T-helper 2 cell treated with Interferon-gamma antibody and Interleukin-4, amounts not matched to agents 5 μg/mL and 100 μg/mL, for 36 hours (primary cell): ENCODE measurements at places on chromosomes 4 and X.

- no peak for DNase-seq
Measured at GRCh38 chrX:52363247-52363883, 5.5 kb upstream of the XAGE2 start.

GRCh38 chr4:70746179-70746839, 24.5 kb downstream of the RUFY3 start:
- no peak for DNase-seq

DNA sequence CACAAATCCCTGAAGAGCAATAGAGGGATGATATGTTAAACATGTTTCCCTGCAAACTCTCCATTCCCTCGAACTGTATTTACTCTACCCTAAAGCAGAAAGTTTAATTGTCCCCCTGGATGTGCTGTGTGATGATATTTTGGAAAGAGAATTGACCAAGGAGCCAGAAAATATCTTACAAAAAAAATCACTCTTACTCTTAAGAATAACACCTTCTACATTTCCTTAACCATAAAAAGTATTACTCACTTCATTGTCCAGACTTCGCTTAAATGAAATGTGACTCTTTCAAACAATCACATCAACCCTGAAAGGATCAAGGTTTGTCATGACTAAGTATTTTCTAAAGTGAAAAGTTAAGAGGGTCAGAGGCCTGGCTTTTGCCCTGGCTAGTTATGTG, 49.0 kb upstream of the EGFL6 start:
- no peak for DNase-seq

DNA sequence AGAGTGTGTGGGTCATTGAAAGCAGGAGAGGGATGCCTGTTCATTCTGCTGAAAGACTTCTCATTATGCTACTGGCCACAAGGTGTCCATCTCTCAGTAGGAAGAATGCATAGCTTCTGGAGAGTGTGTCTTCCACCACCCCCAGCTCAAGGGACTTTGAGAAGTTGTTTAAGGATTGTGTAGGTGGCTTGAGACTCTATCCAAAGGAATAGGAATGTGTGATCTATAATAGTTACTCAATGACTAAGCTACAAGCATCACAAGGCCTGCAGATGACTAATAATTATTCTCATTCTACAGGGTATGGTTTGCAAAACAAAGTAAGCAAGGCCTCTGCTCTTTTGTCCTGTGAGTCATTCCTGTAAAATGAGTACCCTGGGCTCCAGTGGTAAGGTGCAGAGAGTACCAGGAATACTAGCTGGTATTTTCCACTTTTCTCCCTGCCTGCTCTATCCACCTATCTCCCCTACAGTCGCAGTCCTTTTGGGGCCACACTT, 279.8 kb upstream of the BOD1L1 start:
- no peak for DNase-seq

GRCh38 chr4:14607001-14607400, 395.3 kb upstream of the CPEB2 start:
- no peak for DNase-seq

GRCh38 chrX:107744868-107745267, 30.7 kb downstream of the TSC22D3 start:
- no peak for DNase-seq

DNA sequence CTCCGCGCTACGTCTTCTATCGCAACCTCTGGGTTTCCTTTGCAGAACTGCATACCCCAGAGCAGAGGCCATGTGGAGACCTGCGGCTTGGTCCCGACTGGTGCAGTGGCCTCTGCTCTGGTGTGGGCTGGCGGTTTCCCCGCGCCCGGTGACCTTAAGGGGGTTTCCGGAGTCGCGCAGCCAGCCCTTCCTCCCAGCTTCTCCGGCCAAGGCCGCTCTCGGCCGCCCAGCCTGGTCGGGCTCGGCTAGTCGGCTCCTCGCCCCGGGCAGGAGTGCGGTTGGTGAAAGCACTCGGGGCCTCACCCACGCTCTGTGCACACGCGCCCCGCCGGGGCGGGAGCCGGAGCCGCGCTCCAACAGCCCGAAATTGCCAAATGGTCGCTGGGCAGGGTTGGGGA, 84.9 kb downstream of the BCOR start:
- DNase-seq: peak; percentile 34

DNA sequence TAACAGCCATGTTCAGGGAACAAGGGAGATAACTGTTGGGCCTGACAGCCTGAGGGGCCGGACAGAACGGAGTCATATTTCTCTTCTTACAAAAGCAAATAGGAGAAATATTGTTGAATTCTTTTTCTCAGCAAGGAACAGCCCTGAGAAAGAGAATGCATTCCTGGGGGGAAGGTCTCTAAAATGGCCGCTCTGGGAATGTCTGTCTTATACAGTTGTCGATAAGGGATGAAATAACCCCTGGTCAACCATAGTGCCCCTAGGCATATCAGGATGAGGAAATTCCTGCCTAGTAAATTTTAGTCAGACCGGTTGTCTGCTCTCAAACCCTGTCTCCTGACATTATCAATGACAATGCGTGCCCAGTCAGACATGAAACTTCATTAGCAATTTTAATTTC, 1925.5 kb downstream of the PCDH7 start:
- no peak for DNase-seq

DNA sequence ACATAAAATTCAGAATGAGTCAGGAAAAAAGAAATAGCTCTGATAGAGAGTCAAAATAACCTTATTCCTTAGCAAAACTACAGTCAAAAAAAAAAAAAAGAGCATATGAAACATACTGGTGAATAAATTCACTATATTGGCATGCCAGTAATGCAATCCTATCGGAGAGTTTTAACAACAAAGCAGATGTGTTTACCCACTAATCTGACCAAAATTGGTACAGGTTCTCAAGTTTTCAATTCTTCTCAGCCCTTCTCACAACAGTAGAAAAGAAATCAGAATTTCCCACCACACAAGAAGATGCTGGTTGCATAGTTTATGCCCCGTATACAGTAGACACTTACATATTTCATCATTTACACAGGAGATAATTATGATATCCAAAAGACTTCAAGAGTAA, 59.4 kb downstream of the LCORL start:
- DNase-seq: no peak

GRCh38 chr4:7620814-7621176, 186.1 kb upstream of the PSAPL1 start:
- DNase-seq: no peak

DNA sequence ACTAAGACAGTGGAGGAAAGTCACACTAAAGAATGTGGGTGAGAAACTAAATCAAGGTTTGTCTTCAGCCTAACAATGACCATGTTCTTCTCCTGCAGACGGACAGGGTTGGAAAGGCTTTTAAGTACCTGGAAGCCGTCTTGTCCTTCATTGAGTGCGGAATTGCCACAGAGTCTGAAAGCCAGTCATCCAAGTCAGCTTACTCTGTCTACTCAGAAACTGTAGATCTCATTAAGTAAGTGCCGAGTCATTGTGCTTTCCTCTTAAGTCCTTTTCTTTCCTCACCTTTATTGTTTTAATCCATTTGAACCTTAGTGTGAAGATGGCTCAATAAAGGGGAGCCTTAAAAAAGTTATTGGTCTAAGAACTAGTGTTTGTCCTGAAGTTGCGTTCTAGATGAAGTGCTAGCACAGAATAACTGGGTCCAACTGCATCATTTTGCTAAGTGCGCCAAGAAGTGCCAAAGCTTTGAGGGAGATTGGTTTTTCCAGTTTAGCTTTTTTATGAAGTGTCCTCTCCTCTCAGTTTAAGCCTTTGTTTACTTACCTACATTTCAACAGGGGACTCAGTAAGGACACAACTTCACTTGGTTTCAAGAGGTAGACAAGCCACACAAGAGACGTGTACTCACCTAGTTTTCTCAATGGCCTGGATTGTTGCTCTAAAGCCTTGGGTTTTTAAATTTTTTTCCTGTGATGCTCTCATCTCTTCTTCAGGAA, 89.3 kb downstream of the KLHL8 start:
- no peak for DNase-seq

- no peak for DNase-seq
Measured at GRCh38 chr4:78018271-78019049, 38.7 kb upstream of the FRAS1 start.

GRCh38 chr4:144658903-144659302, 12.9 kb downstream of the HHIP start:
- no peak for DNase-seq

DNA sequence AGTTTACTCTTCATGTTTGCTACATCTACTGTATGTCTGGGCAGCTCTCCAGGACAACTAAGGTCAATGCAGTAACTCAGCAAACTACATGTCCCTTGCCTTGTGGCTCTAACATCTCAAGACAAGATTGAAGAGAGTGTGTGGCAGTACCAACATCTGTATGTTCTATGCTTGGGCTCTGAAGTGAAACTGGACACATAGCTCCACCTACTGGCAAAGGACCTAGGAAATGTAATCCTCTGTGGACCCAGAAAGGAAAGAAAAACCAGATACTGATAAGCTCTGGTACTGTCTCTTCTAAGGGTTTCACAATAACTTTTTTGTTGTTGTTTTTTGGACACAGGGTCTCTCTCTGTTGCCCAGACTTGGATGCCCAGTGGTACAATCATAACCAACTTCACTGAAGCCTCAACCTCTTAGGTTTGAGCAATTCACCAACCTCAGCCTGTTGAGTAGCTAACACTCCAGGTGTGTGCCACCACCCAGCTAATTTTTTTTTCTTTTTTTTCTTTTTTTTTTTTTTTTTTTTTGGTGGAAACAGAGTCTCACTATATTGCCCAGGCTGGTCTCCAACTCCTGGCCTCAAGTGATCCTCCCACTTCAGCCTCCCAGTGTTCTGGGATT, 64.1 kb downstream of the QDPR start:
- DNase-seq: peak; percentile 24

DNA sequence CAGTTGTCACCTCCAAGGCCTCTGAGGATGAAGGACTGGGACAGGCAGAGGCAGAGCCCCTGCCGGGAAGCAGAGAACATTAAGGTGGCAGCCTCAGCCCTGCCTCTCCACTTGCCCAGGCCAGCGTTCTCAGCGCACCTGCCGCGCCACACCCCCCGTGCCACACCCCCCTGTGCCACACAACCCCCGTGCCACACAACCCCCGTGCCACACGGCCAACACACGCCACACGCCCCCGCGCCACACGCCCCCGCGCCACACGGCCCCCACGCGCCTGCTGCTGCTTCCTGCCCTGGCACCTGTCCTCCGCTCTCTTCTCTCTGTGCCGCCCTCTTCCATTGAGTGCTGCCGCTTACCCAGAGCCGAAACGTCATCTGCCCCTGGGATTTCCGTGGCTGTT, 58.0 kb upstream of the ZFP42 start:
- no peak for DNase-seq

DNA sequence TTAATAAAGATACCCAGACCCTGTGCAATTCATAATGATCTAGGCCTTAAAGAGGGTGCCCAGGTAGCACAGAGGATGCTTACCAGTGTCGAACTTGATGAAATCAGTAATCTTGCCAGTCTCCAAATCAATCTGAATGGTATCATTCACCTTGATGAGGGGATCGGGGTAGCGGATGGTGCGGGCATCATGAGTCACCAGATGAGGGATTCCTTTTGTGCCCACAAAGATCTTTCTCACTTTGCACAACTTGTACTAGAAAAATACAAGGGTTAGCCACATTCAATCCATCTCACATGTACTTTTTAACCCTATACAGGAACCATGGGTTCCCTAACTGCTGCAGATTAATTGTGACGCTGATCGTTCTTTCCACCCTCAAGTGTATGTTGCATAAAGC, 3.3 kb downstream of the RPS4X start:
- no peak for DNase-seq

GRCh38 chr4:187128222-187128621, 404.6 kb upstream of the FAT1 start:
- DNase-seq: no peak

DNA sequence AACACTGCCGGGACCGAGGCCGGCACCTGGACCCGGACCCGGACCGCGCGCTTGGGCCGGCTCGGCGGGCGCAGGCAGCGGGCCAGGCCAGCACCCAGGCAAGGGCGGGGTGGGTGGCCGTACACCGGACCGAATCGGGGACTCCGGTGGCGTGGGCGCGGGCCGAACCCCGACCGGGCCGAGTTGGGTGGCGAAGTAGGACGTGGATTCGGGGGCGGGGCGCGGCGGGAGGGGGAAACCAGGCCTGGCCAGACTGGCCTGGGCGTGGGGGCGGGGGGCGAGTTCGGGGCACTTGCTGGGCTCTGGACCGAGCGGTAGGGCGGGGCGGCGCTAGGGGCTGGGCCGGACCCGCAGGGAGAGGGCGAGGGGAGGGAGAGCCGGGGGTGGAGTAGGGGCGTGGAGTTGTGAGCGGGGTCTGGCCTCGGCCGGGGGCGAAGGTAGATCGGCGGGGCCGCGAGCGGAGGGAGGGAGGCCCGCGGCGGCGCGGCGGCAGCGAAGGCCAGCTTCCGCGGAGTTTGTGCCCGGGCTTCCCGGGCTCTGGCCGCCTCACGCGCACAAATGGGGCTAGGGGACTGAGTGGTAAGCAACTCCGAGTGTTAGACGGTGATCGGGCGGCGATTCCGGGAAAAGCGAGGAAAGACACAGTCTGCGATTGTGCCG, 1.8 kb upstream of the BCORL1 start:
- DNase-seq: peak; percentile 20

- DNase-seq: no peak
Measured at GRCh38 chr4:68987007-68987406, 35.4 kb upstream of the UGT2A3 start.

- no peak for DNase-seq
Measured at GRCh38 chr4:146550161-146550560, 28.4 kb upstream of the SLC10A7 start.

GRCh38 chr4:72553540-72554337, 15.3 kb downstream of the ADAMTS3 start:
- no peak for DNase-seq

DNA sequence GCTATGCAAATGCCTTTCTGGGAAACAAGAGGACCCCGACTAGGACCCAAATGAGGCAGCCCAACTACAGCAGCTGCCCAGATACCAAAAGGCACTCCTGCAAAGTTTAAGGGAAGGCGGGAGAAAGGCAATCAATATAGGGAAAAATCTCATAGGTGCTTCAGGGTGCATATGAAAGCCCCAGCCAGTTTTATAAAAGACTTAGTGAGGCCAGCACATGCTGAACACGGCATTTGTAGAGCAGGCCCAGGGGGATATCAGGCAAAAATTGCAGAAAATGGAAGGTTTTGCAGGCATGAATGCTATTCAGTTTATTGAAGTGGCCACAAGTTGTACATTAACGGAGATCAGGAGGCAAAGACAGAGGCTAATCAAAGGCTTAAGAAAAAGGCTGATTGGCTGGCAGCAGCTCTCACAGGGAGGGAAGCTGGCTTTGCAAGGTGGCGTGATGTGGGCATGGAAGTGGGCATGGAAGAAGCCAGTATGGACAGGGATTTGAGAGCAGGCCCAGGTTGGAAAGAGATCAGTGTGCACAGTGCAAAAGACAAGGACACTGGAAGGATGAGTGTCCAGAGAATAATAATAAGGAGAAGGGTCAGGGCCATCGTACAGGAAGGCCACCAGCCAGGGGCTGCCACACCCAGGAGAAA, 37.7 kb upstream of the UGT2B7 start:
- no peak for DNase-seq

DNA sequence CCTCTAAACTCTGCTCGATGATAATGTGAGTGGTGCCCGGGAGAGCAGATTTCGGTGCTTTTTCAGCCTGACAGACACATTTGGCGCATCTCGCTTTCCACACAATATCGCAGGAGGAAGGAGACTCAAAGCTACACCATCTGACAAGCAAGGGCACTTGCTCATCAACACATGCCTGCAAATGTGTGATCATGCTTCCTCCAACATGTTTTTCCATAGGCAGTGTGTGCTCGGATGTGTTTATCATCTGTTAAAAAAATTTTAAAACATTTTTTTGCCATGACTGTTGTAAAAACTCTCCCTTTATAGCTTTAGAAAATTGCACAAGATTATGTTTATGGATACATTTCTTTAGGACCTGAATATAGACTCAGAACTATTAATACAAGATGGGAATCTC, 170.3 kb upstream of the PUDP start:
- no peak for DNase-seq
